ENCODE measurements at places on chromosomes 11 and 22.

- DNase-seq = no peak
Measured at GRCh38 chr11:72735495-72736027, 16.6 kb downstream of the ARAP1 start.

GRCh38 chr22:45804986-45805325 is 133.3 kb downstream of the ATXN10 start:
- DNase-seq = no peak

GRCh38 chr11:94897330-94897768 is 76.0 kb downstream of the CWC15 start:
- DNase-seq = no peak

DNA sequence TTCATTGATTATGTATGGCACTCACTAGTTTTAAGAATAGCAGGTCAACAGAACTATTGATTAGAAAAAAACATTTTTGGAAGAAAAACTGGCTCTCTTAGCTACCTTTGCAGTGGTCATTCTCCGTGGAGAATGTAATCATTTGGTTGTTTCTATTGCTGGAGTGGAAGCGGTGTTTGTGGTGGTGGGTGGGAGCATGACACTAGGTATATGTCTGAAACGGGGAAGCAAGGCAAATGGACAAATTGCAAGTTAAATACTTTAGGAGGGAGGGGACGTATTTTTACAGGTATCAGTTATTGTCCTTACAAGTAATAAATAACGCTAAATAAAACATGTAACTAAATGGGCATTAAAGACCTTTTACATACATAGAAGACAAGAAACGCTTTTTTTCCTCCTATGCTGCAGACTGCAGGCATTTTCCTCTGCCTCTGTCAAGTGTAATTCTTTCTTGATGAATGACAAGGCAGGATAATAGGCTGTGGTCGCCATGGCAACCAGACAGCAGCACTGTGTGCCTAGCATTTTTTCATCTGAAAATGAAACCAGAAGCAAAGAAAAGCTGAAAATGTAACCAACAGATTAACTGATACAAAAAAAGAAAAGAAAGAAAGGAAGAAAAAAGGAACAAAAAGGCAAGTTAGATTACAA is 46.2 kb downstream of the BLID start:
- DNase-seq = no peak

- no peak for DNase-seq
Measured at GRCh38 chr22:41876275-41876674, 38.6 kb downstream of the SHISA8 start.

DNA sequence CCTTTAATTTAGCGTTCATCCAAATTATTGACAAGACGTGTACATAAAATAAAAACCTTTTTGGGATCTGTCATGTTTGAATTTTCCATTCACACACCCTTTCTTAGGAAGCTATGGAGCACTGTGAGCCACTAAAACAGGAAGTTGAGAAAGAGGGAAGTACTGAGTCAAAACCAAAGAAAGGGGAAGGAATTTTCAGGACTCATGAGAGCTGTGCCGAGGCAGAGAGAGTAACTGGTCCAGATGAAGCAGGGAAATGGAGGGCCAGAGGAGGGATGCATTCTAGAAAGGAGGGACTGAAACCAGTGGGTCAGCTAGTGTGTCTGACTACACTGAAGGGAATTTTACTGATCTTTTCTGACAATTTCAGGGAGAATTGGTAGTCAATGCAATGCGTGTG is 24.9 kb downstream of the APLP2 start:
- DNase-seq = no peak

GRCh38 chr11:120248551-120249278 is 8.8 kb downstream of the POU2F3 start:
- no peak for DNase-seq

- DNase-seq = no peak
Measured at GRCh38 chr22:44088976-44089570, 65.0 kb downstream of the PARVB start.

DNA sequence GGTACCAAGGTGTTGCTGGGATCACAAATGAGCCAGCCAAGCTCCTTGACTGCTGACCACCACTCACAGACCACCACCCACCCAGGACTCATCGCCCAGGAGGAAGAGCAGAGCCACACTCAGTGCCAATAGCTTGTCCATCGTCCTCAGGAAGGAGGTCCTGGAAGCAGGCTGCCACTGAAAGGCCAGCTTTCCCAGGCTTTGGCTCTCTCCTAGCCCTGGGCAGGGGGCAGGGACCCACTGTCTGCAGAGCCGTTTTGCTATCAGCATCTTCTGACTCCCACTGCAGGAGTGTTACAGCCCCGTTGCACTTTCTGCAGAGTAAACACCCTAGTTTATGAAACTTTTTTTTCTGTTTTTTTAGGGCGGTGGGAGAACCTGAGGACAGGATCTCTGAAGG is 12.2 kb upstream of the ACRV1 start:
- DNase-seq = no peak

GRCh38 chr11:118277312-118277711 is 13.2 kb upstream of the MPZL2 start:
- DNase-seq = peak; percentile 72

DNA sequence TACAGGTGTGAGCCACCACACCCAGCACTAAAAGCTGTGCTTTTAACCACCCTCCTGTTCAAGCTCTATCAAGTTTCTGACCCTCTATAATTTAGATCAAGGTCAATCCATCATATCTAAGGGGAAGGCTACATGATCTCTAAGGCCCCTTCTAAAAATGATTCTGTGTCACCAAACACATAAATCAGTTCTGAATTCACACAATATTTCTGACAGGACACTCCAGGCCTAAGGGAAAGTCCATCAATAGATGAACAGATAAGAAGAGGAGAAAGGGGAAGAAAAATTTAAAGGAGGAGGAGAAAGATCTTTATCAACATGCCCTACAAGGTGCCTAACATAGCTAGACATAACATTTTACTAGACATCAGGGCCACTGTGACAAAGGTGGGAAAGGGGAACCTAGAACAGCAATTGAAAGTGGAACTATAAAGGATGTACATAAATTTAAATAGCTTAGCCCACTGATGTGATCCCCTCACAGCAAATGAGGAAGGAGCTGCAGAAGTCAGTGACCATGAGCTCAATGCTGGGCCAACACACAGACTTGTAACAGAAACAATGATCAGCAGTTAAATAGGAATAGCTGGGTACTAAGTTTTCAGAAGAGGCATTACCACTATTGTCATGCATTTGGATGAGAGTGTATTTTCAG is 4.7 kb downstream of the PRCP start:
- no peak for DNase-seq

- no peak for DNase-seq
Measured at GRCh38 chr11:36699271-36699670, 101.2 kb upstream of the RAG2 start.

- DNase-seq = no peak
Measured at GRCh38 chr22:40399621-40400020, 29.2 kb downstream of the SGSM3 start.
